Tibial nerve (tissue), 4 donors: ENCODE measurements at places on chromosomes 1 and 21. TPM values are rescaled to one million over a fixed set of nuclear protein-coding genes. Genes with fewer than 3 reads are reported as not detected.

The KHDC4 gene
- 46.8 TPM for total RNA-seq

The B3GALT5 gene
- total RNA-seq, result not detected

The ERICH3 gene
- total RNA-seq, result 0.20 TPM

The ASTN1 gene
- total RNA-seq, result 0.30 TPM

The RHD gene
- not detected for total RNA-seq

The FCGR3B gene
- total RNA-seq, result not detected

The SAMD11 gene
- total RNA-seq, result 2.6 TPM

The PFKFB2 gene
- 8.4 TPM for total RNA-seq

The SH2D1B gene
- not detected for total RNA-seq

The VWA1 gene
- 146 TPM for total RNA-seq

The TARBP1 gene
- total RNA-seq, result 33.9 TPM

The EXO1 gene
- not detected for total RNA-seq

The GREM2 gene
- total RNA-seq, result 0.21 TPM

The ADORA1 gene
- 0.30 TPM for total RNA-seq

The FOXD2 gene
- 11.7 TPM for total RNA-seq

The ZNF691 gene
- 14.1 TPM for total RNA-seq

The MXRA8 gene
- 351 TPM for total RNA-seq

The SELE gene
- 0.90 TPM for total RNA-seq

The HRNR gene
- not detected for total RNA-seq

The MROH9 gene
- not detected for total RNA-seq

The OR2G6 gene
- not detected for total RNA-seq

The MIS18A gene
- 9.3 TPM for total RNA-seq

The SLC37A1 gene
- 5.4 TPM for total RNA-seq

The HAO2 gene
- total RNA-seq, result not detected

The LCE3D gene
- not detected for total RNA-seq

The CADM3 gene
- 88.1 TPM for total RNA-seq

The CAPN9 gene
- not detected for total RNA-seq

The DENND2C gene
- total RNA-seq, result 3.3 TPM

The IL20 gene
- not detected for total RNA-seq

The ADCY10 gene
- not detected for total RNA-seq

The IGSF8 gene
- 45.7 TPM for total RNA-seq

The IL6R gene
- total RNA-seq, result 53.7 TPM

The CDC42BPA gene
- 58.6 TPM for total RNA-seq

The SLC22A15 gene
- total RNA-seq, result 7.1 TPM

The NCF2 gene
- total RNA-seq, result 21.0 TPM

The C2CD4D gene
- 2.2 TPM for total RNA-seq

The VSIG8 gene
- not detected for total RNA-seq

The TRIM17 gene
- total RNA-seq, result 0.63 TPM

The MAB21L3 gene
- not detected for total RNA-seq

The HPCAL4 gene
- total RNA-seq, result not detected

The CCDC18 gene
- total RNA-seq, result 16.0 TPM

The PAX7 gene
- not detected for total RNA-seq

The NPR1 gene
- 36.9 TPM for total RNA-seq

The ETV3L gene
- not detected for total RNA-seq

The TSTD1 gene
- 46.9 TPM for total RNA-seq

The DENND4B gene
- total RNA-seq, result 62.6 TPM

The ADAMTS4 gene
- 9.0 TPM for total RNA-seq

The ELK4 gene
- 28.2 TPM for total RNA-seq

The SPRR2E gene
- total RNA-seq, result not detected

The GNG4 gene
- total RNA-seq, result not detected

The PADI2 gene
- 8.0 TPM for total RNA-seq

The ATAD3C gene
- 0.42 TPM for total RNA-seq

The KCNE1 gene
- 10.2 TPM for total RNA-seq

The LRRN2 gene
- 3.6 TPM for total RNA-seq

The PKLR gene
- not detected for total RNA-seq
